Right cardiac atrium (tissue), 5 donors: ENCODE measurements at places on chromosomes 7 and 10. TPM values are rescaled to one million over a fixed set of nuclear protein-coding genes. Genes with fewer than 3 reads are reported as not detected.

DNA sequence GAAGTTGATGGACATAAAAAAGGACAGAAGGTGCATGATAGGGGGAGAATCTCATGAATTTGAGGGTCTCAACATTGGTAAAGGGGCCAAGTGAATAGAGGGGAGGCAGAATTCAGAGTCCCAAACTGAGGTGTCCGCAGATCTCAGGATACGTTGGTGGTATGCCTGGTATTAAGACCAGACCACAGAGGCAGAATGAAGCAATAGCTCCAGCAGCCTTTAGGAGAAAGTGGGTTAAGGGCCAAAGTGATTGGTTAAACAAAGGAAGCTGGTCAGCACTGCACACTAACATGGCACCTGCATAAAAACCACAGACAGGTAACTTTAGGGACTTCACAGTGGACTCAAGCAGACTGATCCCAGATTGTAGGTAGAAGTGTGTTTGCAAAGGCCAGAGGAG is 37.5 kb downstream of the MEST start:
- no peak for DNase-seq

DNA sequence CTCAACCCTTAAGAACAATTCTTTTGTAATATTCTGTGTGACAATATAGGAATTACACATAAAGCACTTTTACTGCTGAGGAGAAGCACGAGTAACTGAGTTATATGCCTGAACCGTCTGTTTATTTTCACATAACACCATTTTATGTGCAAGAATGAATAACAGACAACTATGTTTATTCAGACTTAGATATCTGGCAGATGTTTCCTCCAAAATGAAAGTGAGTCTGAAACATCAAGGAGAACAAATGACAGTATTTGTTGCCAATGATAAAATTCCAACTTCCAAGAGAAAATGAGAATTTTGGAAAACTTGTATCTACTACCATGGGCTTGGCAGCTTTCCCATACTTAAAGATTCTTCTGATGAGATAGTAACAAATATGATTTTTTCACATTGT is 51.4 kb downstream of the DNMBP start:
- no peak for DNase-seq

ASB4 gene
- 1.2 TPM for total RNA-seq

GATA3 gene
- total RNA-seq = 1.0 TPM

CACNB2 gene
- 37.5 TPM for total RNA-seq

- DNase-seq = peak; percentile 68
Measured at GRCh38 chr7:123655614-123656013, at the start of gene LMOD2. TSS of gene LMOD2 (plus strand) at chr7:123655866. CDS start at chr7:123655964, 98 bp downstream.

DNA sequence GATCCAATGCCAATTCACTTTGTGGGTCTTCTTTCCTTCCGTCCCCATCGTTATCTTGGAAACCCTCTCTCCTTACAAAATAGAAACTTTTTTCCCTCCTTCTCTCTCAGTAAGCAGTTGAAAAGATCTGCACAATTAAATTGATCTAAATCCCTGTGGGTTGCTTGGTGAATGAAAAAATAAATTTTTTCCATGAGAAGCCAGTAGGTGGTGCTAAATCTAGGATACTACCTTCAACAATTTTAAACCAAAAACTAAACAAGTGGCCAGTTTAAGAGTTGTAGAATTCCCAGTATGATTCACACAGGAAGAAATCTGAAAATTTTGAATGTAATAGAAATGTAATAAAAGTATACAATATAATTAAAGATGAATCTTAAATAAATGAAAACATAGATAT is 990.3 kb upstream of the ZNF722 start:
- no peak for DNase-seq
